ENCODE measurements at places on chromosomes 4 and X.

DNA sequence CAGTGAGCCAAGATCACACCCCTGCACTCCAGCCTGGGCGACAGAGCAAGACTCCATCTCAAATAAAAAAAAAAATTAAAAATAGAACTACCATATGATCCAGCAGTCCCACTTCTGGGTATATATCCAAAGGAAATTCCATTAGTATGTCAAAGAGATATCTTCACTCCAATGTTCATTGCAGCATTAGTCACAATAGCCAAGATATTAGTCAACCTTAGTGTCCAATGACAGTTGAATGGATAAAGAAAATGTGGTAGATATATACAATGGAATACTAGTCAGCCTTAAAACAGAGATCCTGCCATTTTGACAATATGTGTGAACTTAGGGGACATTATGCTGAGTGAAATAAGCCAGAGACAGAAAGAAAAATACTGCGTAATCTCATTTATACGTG is 49.4 kb downstream of the C4orf46 start:
- DNase-seq, result no peak

DNA sequence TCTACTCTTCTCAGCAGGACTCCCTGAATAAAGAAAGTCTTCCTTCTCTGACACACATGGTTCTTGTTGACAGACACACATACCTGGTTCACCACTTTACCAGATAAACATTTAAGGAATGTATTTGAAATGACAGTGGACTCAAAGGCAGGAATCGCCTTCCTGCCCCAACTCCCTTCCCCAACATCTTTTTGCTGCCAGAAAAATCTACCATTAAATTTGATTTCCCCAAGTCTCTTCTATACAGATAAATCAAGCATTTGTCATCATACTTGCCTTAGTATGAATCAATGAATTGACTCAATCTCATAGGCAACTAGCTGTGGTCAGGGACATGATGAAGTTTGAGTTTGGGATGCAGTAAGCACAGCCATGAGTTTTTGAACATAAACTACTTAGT is 23.3 kb upstream of the ANXA5 start:
- DNase-seq, result no peak

GRCh38 chrX:134174273-134174660 is 62.7 kb upstream of the CCDC160 start:
- DNase-seq, result no peak

GRCh38 chrX:41457613-41458192 is 10.6 kb downstream of the NYX start:
- DNase-seq, result no peak

DNA sequence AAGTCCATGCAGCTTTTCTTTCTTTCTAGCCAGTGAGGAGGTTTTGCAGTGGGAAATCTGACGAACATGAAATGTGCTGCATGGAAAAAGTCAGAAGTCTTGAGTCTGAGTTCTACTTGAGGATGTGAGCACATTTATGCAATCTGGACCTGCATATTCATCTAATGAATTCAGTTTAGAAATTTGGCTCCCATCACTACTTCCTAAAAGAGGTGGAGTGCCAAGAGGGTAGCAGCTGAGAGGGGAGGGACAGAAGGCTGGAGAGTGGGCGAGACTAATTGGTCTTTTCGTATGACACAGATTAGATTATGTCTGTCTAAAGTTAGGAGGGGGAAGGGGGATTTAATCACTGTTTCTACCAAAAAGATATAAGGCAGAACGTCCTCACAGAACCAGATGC is 535.9 kb downstream of the IQCM start:
- no peak for DNase-seq

DNA sequence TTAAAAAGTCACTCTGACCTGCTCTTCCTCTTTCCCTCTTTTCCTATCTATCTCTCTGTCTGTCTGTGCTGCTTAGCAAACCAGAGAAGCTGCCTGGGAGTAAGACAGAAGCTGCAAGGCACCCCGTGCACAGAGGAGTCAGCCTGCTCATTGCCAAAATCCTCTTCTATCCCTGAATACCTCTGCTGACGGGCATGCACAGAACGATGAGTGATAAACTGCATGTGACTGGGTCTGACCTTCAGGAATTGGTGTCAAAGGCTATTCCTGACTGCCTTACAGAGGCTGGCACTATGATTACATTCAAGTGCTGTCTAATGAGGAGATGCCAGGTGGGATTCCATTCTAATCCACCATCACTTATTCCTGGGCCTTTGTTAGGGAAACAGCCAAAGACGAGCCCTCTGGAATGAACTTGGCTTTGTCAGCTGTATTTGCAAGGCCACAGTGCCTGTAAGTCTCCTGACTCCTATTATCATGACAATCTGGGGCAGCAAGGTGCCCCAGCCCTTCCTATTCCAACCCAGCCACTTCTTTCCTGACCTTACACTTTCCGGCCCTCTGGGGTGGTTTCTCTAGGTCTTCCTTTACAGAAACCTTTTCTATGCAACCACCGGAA is 45.4 kb upstream of the CTAG2 start:
- no peak for DNase-seq

- DNase-seq, result no peak
These were observed 228.9 kb upstream of the TTC29 start for GRCh38 chr4:147174591-147174990.

DNA sequence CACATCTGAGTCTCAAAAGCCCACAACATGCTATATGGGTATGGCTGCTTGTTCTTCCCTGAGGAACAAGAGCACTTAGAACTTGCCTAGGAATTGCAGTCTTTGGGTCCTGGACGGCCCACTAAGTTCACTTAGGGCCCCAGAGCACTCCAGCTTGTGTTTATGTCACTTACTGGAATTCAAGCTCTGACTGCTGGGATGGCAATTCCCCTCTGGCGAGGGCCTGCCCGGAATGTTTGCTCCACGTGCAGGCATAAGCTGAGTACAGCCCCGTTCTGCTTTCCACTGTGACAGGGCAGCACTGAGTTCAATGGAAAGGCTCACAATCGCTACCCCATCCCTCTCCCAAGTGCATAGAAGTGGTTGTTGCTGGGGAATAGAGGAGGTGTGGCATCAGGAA is 25.9 kb upstream of the RASSF6 start:
- DNase-seq, result no peak

Measured in HTR-8/SVneo (cell line).